ENCODE measurements at places on chromosomes 12 and 14. TPM values are rescaled to one million over a fixed set of nuclear protein-coding genes. Genes with fewer than 3 reads are reported as not detected.

GRCh38 chr12:46787496-46788055, 38.2 kb downstream of the SLC38A4 start:
- DNase-seq: no peak

GRCh38 chr12:2259369-2259768, 206.6 kb downstream of the CACNA1C start:
- DNase-seq: no peak

DNA sequence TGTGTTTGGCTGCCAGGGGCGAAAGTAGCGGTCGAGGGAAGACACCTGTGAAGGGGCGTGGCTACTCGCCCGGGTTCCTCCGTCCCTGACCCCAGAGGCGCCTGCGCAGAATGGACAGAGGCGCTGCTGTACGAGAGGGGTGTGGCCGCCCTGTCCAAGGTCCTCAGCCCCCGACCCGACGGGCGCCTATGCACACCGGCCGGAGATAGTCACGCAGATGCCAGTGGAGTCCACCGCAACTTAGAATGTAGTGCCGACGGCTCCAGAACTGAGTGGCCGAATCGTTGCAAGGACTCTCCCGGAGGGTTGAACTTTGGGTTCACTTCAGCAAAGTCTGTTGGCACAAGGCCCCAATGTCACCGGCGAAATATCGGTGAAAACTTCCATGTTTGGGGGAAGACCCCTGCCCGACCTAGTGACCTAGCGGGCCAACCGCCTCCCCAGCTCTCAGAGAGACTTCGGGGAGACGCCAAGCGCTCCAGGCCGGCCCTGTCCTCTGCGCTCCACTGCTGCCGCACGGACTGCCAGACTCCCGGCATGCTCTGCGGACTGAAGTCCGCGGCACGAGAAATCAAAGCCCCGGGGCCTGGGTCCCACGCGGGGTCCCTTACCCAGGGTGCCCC, 541 bp upstream of the RNU6-7 start:
- DNase-seq: peak; percentile 87

RPGRIP1 gene
- total RNA-seq: not detected

DNA sequence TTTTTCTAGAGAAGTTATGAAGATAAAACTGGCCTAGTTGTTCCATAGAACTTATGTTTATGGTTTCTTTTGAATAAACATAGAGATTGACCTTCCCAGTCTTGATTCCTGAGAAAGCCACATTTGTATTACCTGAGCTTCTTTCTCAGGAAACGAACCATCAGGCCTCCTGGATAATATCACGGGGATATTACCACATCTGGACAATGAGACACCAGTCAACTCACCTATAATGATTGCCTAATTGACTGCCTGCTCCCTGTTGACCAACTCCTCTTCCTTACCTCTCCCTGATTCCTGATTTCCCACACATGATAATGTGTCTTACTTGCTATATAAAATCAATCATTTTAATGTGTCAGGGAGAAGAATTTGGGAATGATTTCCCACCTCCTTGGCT, 822.7 kb downstream of the LRFN5 start:
- DNase-seq: no peak

CYP27B1 gene
- total RNA-seq: 2.5 TPM

- no peak for DNase-seq
Observed at GRCh38 chr12:81987371-81987770, 228.2 kb upstream of the PPFIA2 start.

IFNG-AS1 gene
- 3.2 TPM for total RNA-seq

GRCh38 chr12:74551291-74551690, 13.7 kb downstream of the ATXN7L3B start:
- no peak for DNase-seq

GRCh38 chr12:15322164-15323061, at the start of gene PTPRO:
Gene PTPRO (plus strand): TSS chr12:15322508.
- no peak for DNase-seq

GRCh38 chr14:59274991-59275391, 86.5 kb downstream of the DAAM1 start:
- DNase-seq: no peak

DNA sequence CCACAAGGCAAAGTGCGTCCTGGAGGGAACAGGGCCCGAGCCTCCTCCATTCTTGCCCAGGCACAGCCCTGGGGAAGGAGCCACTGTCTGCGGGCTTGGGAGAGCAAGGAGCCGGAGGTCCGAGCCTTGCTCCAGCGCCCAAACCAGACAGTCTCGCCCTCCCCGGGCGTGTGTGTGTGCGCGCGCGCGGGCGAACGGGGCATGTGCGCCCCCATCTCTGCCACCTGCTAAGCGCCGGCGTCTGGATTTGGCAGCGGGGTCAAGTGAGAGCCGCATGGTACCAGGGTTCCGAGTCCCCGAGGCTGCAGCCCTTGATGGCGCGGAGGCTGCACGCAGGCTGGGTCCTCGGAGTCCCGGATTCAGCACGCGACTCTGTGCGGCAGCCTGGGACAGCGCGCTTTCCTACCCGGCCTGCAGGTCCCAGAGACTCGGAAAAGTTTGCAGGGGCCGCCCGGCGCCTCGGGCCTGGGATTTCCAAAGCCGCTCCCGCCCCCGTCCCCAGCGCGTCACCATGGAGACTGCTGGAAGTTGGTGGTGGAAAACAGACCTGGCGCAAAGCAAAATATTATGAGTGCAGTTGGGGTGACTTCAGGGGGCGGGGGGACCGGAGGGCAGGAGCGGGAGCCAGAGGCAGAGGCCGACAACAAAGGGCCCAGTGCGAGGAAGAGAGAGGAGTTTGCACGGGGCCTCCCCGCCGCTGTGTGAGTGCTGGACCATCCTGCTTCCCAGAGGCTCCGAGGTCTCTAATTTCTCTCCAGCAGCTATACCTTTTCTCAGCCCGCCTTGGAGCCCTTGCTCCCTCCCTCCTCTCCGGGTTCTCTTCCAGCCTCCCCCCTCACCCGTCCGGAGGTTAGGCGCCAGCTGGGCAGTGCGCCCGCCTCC, 4.2 kb downstream of the RFX4 start:
- DNase-seq: no peak

DNA sequence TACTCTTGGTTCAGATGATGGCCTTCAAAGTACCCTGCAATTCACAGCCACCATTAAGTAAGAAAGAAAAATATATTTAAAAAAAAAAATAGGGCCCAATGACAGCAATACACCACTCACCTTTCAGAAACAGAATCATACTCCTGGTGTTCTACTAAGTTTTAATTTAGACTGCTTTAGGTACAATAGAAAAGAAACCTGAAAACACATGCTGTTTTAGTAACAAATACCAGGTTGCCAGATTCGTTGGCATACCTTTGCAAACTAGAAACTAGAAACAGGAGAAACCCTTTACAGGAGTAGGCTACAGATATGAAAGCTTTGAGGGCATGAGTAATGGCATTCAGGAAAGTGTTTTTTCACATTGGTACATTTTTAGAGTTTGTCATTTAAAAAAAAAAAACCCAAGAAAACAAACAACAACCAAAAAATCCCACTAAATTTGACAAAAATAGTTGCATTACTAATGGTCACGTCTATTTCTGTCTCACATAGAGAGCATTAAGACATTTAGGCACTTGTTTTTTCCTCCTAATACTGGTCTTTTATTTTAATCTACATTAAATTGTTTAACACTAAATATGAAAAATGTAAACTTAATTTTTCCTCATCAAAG, 4.0 kb downstream of the SIX1 start:
- no peak for DNase-seq

All from activated B cell treated with CpG ODN at 0.5 μM for 24 hours (primary cell).